Gastroesophageal sphincter (tissue), 4 donors: ENCODE measurements at places on chromosomes 7 and 10.

DNA sequence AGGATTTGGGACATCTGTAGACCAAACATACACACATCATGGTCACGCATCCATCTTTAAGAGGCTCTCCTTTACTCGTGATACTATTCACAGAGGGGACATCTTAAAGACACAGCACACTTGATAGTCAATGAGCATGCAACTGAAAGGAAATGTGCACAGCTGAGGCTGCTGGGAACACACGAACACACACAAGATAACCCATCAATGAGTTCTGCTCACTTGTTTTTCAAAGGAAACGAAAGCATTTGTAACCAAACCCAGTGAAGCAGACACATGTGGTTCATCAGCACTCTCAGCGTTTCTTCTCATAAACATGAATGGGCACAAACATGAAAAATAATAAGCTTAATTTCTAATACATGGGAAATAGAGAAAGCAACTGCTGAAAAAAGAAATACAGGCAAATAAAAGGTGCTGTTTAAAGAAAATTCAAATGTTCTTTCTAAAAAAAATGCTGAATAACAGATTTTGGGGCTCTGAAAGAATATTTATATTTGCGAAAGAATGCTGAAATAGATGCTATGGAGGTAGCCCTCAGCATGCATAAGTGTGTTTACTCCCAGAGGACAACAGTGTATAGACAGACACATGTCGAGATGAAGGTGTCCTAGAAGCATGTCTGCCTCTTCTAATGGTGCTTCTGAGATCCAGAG is 59.7 kb upstream of the LAMB4 start:
- no peak for ATAC-seq

DNA sequence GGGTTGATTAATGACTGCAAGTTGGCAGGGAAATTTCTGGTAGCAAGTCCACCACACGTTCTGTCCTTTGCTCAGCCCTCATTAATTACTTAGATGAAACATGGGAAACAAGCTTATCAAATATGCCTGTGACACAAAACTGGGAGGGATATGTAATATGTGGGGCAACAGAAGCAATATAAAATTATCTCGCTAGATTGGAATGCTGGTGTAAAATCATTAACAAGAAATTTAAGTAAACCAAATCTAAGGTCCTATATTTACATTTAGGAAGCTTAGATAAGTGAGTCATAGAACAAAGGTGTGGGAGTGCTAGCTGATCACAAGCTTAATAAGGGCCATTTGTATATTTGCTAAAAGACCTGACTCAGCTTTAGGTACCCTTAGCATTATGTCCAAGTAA is 23.5 kb downstream of the TRPV5 start:
- no peak for ATAC-seq

DNA sequence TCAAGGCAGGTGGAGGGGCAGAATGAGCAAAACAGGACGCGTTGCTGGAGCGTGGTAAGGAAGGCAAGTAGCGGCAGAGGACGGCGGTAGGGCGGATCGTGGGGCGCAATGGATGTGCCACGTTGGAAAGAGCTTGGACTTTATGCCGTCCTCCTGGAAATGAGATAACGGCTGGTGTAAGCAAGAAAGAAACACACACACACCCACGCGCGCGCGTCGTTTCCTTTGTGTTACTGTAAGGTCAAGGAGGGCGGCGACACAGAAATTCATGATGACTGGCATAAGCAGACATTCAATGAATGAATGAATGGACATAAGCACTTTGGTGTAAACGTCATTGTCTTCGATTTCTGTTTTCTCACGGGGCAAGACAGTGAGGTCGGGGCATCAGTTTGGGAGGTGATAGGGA is 683 bp upstream of the ENTPD7 start:
- ATAC-seq, result no peak

- ATAC-seq, result no peak
These were observed 18.4 kb upstream of the BET1 start for GRCh38 chr7:94022550-94022949.

DNA sequence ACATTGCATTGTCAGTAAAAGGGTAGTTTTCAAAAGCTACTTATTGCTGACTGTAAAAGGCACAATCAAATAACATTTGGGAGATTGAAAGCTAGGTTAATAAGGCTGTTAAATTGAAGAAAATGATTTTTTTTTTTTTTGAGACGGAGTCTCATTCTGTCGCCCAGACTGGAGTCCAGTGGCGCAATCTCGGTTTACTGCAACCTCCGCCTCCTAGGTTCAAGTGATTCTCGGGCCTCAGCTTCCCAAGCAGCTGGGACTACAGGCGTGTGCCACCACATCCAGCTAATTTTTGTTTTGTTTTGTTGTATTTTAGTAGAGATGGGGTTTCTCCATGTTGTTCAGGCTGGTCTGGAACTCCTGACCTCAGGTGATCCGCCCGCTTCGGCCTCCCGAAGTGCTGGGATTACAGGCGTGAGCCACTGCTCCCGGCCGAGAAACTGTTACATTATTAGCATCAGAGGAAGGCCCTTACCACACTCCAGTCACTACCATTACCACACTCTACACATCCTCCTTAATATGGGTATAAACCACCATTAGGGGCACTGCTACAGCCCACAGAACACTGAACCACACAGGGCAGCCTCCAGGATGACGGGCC is 1.0 kb downstream of the CYP51A1 start:
- peak; percentile 3 for ATAC-seq

DNA sequence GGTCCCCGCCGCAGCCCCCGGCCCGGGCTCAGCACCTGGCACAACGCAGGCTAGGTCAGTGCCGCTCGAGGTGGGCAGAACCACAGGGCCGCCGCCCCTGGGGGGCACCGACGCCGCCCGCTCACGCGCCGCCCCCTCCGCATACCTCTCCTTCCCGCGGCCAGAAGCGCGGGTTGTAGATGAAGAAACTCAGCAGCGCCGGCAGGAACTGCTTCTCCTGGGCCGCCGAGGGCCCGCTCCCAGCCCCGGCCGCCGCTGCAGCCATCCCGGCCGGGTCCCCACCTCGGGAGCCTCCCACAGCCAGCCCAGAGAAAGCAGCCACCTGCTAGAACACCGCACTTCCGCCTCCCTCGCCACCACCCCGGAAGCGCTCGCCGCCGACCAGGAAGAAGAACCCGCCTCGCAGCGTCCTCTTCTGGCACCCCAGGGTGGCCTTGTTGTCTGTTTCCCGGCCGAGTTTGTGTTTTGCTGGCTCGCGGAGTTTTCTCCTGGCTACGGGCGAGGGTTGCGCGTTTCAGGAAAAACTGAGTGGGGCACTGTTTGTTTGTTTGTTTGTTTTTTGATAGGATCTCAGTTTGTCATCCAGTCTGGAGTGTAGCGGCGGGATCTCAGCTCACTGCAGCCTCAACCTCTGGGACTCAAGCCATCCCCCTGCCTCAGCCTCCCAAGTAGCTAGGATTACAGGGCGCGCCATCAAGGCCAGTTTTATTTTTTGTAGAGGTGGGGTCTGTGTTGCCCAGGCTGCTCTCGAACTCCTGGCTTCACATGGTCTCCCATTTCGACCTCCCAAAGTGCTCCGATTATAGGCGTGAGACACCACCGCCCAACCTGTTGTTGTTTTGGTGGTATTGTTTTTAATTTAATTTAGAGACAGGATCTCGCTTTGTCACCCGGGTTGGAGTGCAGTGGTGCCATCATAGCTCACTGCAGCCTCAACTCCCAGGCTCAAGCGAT is 17.7 kb downstream of the OCM2 start:
- peak; percentile 87 for ATAC-seq

DNA sequence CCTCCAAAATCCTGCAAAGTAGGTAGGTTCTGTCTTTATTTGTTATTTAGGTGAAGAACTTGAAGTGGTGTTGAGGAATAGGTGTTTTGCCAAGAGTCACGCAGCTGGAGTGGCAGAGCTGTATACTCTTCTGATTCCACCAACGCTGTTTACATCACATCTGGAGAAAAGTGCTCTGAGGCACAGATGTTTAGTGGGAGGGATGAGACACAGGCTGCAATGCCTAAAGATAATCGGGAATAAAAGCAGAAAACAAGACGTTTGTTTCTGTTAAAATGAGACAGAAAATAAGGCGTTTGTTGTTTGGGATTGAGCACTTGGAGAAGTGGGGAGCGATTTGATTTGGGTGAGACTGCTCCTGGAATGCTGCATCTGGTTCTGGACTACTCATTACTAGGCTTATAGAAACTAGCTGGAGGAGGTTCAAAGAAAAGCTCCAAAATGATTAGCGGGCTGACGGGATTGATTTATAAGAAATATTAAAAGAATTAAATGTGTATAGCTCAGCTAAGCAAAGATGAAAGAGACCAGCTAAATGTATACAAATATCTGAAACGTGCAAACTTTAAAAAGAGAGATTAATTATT is 54.3 kb downstream of the TRUB1 start:
- no peak for ATAC-seq

DNA sequence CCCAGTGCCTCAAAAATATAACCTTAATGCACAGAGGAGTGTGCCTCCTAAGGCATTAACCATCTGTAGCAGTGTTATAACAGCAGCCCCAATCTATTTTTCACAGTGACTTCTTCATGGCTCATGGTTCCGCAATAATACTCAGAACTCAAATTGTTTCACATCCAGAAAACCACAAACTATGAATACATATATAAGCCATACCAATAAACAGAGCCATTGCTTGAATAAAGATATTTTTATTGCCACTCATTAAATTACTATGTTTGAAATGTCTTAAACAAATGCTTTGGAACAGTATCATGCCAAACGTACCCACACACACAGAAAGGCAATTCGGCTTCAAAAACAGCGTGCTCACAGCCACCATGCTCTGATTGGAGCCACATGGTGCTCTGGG is 629.3 kb upstream of the NRP1 start:
- no peak for ATAC-seq

DNA sequence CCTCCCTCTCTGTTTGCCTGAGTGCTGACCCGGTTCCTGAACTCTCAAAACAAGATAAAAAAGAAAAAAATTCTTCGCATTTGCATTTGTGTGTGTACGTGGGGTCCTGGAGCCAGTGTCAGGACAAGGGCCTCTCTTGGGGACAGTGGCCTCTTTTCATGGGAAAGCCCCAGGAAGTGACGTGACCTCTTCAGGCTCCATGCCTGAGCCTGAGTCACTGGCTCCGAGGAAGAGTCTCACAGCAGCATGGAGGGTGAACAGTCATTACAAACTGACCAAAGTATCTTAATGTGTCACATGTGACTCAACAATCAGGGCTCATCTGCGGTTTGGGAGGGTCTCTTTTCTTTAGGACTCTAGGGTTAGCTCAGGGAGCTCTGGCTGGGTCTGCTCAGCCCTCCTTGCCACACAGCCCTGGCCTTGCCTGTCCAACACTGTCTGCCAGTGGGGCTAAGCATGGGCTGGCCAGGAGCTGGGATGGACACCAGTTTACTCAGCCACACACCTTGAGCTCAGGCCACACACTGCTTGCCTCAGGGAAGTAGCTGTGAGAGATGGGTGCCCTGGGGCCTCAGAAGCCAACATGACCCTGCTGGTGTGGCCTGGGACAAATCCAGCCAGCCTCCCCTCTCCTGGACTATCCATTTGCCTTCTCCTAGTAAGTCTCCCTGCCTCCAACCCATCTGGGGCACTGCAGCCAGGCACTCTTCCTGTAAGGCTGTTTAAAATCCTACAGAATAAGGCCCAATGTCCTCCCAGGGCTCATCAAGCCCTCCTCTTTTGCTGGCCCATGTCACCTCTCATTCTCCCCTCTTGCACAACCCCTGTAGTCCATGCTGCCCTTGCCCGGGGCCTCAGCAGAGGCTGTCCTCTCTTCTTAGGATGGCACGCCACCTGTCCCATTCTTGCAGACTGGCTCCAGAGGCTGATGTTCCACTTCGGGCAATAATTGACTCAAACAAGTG is 10.5 kb downstream of the TMEM273 start:
- ATAC-seq, result peak; percentile 78

DNA sequence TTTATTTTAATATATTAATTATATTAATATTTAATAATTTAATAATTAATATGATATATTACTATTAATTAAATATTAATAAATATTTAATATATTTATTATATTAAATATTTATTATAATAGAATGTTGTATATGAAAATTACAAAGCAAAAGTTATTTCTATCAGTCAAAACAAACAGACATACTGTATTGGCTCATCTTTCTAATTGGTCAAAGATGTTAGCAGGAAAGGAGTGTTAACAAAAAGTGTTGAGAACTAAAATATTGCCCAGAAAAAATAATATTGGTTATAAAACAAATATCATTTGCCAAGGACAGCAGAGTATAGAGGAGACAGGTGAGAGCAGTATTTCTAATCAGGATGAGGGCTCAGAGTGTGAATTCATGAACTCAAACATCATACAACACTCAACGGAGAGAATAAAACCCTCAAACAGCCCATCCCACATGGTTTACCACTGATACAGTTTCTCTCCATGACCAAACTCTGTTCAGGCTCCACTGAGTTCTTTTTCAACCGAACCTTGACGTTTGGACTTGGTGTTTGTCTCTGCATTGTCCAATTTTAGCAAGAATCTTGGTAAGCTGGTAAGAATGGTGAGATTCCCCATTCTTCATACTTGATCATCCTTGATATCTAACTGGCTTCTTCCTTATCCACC is 58.0 kb downstream of the TSPAN12 start:
- no peak for ATAC-seq

- no peak for ATAC-seq
These were observed 123.8 kb upstream of the PRPS1L1 start for GRCh38 chr7:18151422-18151821.

DNA sequence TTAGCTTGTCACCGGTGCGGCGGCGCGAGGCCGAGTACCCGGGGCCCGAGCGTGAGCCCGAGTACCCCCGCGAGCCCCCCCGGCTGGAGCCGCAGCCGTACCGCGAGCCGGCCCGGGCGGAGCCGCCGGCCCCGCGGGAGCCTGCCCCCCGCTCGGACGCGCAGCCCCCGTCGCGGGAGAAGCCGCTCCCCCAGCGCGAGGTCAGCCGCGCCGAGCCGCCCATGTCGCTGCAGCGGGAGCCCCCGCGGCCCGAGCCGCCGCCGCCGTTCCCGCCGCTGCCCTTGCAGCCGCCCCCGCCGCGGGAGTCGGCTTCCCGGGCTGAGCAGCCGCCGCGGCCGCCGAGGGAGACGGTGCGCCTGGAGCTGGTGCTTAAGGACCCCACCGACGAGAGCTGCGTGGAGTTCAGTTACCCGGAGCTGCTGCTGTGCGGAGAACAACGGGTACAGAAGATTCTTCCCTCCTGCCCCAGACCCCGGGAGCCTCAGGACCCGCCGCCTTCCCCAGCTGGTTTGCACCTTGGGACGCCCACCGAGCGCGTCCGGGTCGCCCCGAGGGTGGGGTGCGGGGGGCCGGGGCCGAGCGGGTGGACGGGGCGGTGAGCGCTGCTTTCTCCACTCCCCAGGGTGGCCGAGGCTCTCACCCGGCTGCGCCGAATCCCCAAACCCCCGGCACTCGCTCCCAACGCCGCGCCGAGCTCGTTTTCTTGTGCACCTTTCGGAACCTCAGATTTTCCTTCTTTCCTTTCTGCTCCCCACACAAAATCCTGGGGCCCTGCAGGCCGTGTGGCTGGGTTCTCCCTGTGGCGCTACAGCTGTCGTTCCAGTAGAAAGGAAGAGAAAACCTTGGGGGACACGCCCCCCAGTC is 708 bp downstream of the UBN2 start:
- peak; percentile 59 for ATAC-seq
